Fibroblast of skin of back (primary cell): ENCODE measurements at places on chromosomes 1 and 21.

GRCh38 chr21:25893191-25893590 lies 158.4 kb downstream of the GABPA start:
- DNase-seq: no peak

DNA sequence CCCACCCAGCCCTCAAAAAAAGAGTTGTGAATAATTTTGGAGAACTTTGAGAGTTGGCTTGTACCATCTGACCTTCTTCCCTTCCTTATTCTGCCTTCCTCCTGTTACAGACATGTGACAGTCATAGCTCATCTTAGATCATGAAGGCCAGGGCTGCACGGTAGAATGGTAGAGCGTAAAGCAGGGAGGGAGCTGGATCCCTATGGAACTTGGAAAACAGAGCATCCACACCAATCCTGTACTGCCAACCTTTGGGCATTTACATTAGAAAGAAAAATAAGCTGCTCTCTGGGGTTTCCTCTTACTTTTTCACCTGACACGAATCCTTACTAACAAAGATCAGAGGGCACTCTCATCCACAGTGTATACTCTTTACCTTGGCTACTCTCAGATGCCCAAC lies 121.5 kb downstream of the GPR52 start:
- no peak for DNase-seq

DNA sequence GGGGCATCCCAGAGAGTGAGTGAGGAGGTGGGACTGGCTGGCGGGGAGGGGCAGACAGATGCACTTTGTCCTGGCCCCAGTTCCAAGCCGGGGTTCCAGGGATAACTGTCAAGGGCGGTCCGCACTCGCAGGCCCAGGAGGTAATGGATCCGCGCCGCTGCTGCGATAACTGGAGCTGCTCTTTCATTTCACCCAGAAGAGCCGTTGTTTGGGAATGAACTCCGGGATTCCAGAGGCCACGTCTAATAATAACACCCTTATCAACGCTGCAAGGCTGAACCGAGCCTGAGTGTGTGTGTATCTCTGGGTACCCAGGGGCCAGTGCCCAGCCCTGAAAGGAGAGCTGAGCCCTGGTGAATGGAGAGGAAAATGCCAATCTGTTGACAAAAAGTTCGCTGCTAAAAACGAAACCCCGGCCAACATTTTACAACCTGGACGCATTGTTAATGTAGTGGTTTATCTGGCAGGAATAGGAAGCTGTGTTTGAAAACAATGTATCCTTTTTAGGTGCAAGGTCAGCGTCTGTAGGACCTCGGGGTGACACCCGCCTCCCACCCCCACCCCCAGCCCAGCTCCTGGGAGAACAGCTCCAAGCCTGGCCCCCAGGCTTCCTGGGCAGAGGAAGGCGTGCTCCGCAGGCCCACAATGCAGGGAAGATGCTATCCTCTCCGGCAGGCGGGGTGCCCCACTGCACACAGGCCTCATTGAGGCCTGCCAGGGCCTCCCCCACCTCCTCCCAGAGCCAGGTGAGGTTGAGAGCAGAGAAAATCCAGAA lies 119.7 kb downstream of the PROX1 start:
- peak; percentile 1 for DNase-seq

GRCh38 chr1:246811985-246812384 lies 87.8 kb downstream of the SCCPDH start:
- no peak for DNase-seq

- no peak for DNase-seq
Measured at GRCh38 chr1:5750186-5751162, 241.8 kb downstream of the NPHP4 start.

DNA sequence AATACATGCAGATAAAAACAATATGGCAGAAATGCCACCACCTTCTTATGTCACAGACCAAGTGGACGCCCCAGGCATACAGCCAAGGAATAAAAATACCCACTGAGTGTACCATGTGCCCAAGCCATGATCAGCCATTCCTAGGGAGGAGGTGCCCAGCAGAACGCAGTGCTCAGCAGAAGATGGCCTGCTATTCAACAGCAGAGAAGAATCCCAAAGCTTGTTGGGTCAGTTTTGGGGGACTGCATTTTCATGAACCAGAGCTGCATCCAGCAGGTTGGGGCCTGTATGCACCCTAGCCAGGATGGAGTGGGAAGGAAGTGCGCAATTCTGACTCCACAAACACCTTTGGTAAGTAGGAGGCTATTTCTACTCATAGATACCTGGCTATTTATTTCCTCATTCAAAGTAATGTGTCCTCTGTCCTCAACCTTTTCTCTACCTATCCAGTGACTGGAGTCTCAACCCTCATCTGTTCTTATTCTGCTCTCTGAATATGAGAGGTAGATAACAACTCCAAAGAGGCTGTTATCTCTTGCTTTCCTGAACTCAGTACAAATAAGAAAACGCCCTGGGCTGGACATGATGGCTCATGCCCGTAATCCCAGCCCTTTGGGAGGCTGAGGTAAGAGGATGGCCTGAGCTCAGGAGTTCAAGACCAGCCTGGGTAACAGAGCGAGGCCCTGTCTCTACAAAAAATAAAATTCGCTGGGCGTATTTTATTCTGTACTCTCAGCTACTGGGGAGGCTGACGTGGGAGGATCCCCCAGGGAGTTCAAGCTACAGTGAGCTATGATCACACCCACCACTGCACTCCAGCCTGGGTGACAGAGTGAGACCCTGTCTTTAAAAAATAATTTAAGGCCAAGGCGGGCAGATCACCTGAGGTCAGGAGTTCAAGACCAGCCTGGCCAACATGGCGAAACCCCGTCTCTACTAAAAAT lies 2.5 kb upstream of the PLEKHM2 start:
- DNase-seq: no peak

DNA sequence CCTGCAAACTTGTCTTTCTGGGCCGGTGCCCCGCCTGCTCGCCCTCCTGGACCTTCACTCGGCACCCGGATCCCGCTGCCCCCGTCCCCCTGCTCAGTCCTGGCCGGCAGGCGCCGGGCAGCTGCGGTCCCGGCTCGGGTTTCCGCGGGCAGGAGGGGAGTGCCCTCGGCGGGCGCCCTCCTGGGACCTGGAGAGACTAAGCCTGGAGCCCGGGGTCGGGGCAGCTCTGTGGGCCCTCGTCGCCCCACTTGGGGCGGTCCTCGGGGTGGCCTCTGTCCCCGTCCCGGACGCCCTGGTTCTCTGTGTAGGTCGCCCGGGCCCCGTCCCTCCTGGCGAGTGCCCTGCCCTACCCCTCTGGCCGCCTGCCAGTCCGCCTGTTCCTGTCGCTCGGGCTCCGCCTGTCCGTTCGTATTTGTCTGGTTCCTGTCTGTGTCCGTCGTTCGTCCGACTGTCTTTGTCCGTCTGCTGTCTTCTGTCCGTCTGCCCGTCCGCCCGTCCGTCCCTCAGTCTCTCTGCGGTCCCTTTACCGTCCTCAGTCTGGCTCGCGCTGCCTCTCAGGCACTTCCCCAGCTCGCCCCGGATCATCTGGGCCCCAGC lies 490 bp downstream of the SERINC2 start:
- peak; percentile 32 for DNase-seq

DNA sequence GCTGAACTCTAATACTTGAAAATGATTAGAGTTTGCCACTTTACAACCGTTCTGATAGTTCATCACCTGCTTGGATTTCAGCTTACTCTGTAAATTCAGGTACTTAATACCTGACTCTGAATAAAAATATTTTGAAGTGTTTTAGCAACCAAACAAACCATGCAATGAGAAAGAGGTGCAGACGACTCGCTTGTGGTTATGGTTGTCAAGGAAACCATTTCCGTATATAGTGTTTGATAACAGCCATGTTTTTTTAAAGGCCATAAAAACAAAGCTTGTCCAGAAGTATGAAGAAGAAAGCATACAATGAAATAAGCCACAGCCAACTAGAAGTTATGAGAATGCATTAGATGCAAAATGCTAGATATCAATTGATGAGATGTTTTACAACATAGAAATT lies 167.2 kb upstream of the HMCN1 start:
- DNase-seq: peak; percentile 73

GRCh38 chr1:197440715-197441114 lies 172.7 kb downstream of the CRB1 start:
- DNase-seq: peak; percentile 67

DNA sequence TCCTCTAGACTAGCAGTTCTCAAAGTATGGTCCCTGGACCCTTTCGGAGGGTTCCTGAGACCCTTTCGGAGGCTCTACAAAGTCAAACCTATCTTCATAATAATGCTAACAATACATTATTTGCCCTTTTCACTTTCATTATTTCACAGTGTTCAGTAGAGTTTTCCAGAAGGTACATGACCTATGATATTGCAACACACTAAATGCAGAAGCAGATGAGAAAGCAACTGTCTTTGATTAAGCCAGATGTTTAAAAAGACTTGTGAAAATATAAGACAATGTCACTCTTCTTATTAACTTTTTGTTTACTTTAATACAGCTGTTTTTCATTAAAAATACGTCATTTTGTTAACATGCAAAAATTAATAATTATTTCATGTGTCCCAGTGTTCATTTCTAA lies 5.8 kb downstream of the KCNJ10 start:
- no peak for DNase-seq

GRCh38 chr1:170284951-170285350 lies 139.2 kb downstream of the NTMT2 start:
- no peak for DNase-seq

DNA sequence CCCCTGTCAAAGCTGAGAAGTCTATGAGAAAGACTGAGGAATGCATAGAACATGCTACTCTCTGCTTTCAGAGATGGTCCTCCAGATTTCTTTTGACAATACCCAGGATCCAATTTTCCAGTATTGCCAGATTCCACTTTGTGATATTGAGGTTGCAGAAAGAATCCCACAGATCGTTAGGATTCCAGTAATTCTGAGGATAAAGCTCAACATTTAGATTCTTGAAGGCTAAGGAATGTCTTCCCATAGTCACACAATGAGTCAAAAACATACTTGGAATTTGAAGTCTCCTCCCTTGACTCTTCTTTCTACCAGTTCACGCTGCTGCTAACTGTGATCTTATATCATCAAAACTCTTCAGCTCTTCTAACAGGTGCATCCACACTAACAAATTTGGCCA lies 57.1 kb downstream of the TNFSF18 start:
- peak; percentile 93 for DNase-seq
